ENCODE measurements at places on chromosomes 7 and 10. TPM values are rescaled to one million over a fixed set of nuclear protein-coding genes. Genes with fewer than 3 reads are reported as not detected.

GRCh38 chr7:44713141-44713540 lies 35.5 kb upstream of the ZMIZ2 start:
- peaks cover 14% of the 10 kb centered on the region for H3K36me3 ChIP-seq
- no peaks in the 10 kb centered on the region for H3K4me1 ChIP-seq
- no peak overlapping the region for H3K4me3 ChIP-seq
- DNase-seq: no peak

DNA sequence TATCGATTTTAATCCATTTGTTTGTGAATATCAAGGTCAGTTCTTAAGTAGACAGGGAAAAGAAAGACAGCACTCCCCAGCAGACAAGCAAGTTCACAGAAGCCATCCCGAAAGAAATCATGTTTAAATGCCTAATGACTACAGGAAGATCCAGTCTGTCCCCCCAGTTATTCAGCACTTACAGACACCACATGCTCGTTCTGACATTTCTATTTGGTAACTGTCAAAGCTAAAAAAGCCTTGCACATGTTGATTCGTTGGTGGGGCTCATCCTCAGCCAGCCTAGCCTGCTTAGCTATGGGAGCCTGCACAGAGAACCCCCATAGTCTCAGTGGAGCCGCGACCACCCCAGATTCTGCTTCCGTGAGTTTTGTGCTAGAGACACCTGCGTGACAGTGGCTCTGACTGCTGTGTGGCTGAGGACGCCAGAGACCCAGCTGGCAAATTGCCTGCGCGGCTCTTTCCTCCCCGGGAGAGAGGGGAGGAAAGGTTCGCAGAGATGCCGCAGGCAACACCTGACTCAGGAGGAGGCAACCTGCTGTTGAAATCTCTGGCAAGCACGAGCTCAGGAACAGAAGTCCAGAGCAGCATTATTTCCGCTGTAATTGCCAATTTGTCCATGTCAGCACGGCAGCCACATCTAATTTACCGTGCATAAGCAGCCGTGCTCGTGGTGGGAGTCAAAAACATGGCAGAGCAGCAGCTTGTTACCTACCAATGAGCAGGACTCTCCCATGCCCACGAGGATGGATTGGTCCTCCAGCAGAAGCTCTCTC lies 194.2 kb downstream of the GPAM start:
- no peak for DNase-seq
- no peak overlapping the region for H3K27ac ChIP-seq
- no peaks in the 10 kb centered on the region for H3K36me3 ChIP-seq
- H3K4me3 ChIP-seq: no peak overlapping the region
- H3K27me3 ChIP-seq: no peaks in the 10 kb centered on the region

GRCh38 chr10:63415640-63416244 lies 50.0 kb downstream of the JMJD1C start:
- no peaks in the 10 kb centered on the region for H3K36me3 ChIP-seq
- peaks cover 28% of the 10 kb centered on the region for H3K4me1 ChIP-seq
- DNase-seq: no peak
- H3K4me3 ChIP-seq: no peak overlapping the region
- H3K27me3 ChIP-seq: no peaks in the 10 kb centered on the region
- no peak overlapping the region for H3K27ac ChIP-seq

Gene FAM13C
- total RNA-seq: 11.8 TPM

Gene SFTPA1
- 11,191 TPM for total RNA-seq

DNA sequence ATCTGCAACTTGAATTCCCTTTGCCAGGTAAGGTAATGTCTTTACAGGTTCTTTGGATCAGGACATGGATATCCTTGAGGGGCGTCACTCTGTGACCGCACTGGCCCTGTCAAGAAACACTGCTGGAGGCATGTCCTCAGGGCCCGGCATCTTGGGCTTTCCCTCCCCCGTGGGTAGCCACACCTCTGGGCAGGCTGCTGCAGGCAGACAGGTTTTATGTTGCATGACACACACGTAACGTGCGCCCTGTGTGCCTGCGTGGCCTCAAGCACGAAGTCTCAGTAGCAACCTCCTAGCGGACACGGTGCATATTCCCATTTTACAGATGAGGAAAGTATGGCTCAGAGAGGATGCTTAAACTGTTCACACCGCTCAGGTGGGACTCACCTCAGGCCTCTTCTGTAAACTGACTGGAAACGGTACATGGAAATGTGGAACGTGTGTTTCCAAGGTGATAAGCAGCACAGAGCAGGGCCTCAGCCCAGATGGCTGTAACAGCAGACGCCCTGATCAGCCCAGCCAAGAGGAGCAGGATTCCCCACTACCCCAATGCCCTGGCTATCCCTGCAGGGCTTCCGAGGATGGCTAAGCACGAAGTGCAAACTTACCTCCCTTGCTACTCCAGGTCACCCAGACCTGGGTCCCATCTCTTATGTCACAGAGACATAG lies 553.6 kb downstream of the TCERG1L start:
- H3K4me1 ChIP-seq: no peaks in the 10 kb centered on the region
- peak; percentile 38 for DNase-seq
- H3K4me3 ChIP-seq: no peak overlapping the region
- no peaks in the 10 kb centered on the region for H3K27me3 ChIP-seq
- H3K27ac ChIP-seq: no peak overlapping the region

DNA sequence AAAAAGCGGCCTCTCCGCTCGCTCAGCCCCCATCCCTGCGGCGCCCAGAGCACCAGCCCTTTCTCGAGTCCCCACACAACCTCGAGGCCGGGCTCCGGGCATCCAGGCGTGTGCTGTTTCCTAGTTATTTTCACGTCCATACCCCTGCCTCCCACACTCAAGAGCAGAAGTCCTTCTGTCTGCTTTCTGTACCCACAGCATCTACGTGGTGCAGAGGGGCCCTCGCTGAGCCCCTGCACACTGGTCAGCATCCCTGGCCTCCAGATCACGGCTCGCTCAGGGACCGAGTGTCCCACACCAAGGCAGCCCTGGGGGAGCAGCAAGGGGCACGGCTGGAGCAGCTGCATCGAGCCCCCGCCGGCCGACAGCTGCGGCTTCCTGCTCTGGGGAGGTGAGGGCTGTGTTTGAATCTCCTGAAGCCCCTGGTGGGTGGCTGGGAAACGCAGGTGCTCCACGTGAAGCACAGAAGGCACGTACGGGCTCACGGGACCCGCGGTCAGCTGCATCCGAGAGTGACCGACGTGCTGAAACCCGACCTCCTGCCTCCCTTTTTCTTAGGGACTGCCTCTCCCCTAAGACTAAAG lies 333.1 kb downstream of the DNAJB6 start:
- H3K27me3 ChIP-seq: peaks cover 6% of the 10 kb centered on the region
- H3K4me1 ChIP-seq: no peaks in the 10 kb centered on the region
- no peak for DNase-seq
- H3K27ac ChIP-seq: no peak overlapping the region

GRCh38 chr10:60148266-60148840 lies 241.3 kb downstream of the ANK3 start:
- H3K4me3 ChIP-seq: no peak overlapping the region
- DNase-seq: no peak
- H3K4me1 ChIP-seq: peaks cover 10% of the 10 kb centered on the region
- no peak overlapping the region for H3K27ac ChIP-seq

DNA sequence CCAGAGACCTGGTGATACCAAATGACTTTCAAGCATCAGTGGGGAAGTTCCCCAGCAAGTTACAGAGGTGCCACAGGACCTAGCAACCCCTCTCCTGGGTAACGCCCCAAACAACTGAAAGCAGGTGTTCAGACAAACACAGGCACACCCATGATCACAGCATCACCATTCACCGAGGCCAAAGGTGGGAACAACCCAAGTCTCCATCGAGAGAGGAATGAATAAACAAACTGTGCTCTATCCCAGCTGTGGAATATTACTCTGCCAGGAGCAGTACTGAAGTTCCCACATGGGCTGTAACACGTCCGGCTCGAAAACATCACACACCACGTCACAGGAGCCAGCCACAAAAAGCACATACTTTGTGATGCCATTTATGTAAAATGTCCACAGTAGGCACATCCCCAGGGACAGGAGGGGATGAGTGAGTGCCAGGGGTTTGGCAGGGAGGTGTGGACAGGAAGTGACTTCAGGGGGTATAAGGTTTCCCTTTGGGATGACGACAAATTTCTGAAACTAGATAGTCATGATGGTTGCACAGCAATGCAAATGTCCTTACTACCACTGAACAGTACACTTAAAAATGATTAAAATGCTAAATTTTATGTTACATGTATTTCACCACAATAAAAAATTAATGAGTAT lies 222.8 kb downstream of the TNS3 start:
- peaks cover 7% of the 10 kb centered on the region for H3K36me3 ChIP-seq
- DNase-seq: no peak
- H3K4me3 ChIP-seq: no peak overlapping the region
- H3K27ac ChIP-seq: no peak overlapping the region
- no peaks in the 10 kb centered on the region for H3K27me3 ChIP-seq

- no peak overlapping the region for H3K27ac ChIP-seq
- no peak for DNase-seq
- H3K27me3 ChIP-seq: no peaks in the 10 kb centered on the region
- H3K4me3 ChIP-seq: no peak overlapping the region
These were observed 26.0 kb upstream of the ITGA8 start for GRCh38 chr10:15745751-15746150.

GRCh38 chr7:55484834-55485233 lies 87.5 kb downstream of the VOPP1 start:
- H3K4me1 ChIP-seq: no peaks in the 10 kb centered on the region
- no peak for DNase-seq
- H3K27me3 ChIP-seq: no peaks in the 10 kb centered on the region
- peaks cover 8% of the 10 kb centered on the region for H3K36me3 ChIP-seq
- H3K4me3 ChIP-seq: no peak overlapping the region
